ENCODE measurements at places on chromosomes 4 and X. TPM values are rescaled to one million over a fixed set of nuclear protein-coding genes. Genes with fewer than 3 reads are reported as not detected.

PHEX gene
- 0.32 TPM for total RNA-seq

TASL gene
- total RNA-seq, result not detected

EDA2R gene
- 1.8 TPM for total RNA-seq

TEX11 gene
- not detected for total RNA-seq
